ENCODE measurements at places on chromosomes 5 and 9.

DNA sequence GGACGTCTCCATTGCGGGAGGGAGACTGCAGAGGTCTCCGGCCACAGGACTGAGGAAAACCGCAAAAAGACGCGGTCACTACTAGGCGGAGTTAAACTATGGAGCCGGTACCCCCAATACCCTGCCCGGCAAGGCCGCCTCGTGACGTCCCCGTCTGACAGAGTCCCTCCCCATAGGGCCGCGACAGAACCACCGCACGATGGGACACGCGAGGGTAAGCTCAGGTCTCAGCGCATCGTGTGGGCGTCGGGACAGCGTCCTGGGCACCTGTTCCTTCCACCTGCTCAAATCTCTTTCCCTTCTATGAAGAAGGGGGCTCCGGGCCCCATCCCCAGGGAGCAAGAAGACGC, 35.2 kb upstream of the GLDC start:
- no peak for DNase-seq

DNA sequence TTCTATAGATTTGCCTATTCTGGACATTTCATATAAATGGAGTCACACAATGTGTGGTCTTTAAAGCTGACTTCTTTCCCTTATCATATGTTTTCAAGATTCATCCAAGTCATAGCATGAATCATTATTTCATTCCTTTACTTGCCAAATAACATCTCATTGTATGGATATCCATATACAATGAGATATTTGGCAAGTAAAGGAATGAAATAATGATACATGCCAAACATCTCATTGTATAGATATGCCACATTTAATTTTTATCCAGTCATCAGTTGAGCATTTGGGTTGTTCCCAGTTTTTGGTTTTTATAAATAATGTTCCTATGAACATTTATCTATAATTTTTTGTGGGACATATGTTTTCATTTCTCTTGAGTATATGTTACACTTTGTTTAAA, 20.5 kb upstream of the OR2K2 start:
- no peak for DNase-seq

GRCh38 chr5:108263338-108263737, 118.6 kb downstream of the FBXL17 start:
- DNase-seq, result no peak

DNA sequence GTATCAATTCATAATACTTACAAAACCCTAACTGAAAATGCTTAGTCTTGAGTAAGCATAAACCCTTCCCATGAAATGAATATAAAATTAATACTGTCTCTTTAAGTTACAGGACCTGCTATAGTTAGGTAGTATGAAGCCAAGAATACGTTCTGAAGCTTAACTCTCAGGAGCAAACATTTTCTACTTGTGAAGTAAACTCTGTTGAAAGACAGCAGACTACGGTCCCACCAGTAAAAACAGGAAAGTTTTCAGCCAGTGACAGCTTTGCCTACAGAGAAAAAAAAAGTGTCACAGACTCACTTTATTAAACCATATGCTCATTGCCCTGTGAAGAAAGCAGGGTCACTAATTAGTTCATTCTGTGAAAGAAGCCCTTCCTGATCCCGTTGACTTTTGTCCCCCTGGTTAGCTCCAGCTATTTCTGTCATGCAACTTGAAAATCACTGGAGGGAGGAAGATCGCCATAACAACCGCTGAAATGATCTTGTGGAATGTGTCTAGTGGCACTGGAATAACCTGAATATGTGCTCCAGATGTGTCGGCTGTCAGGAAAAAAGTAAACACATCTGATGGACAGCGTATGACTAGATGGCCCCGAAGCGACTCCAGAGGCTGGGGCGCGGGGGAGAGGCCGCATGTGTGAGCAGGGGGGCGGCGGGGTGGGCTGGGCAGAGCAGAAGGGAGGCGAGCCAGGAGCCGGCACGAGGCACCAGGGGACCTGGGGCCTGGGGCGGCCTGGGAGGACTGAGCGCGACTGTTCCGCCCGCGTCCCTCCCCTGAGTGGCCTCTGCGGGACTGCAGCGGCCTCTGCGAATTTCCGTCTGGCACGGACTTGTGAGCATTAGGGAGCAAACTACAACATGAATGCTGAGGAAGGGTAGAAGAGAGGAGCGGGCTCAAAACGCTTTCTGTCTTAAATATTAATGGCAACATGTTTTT, 41.9 kb downstream of the BNC2 start:
- DNase-seq, result no peak

GRCh38 chr9:90826326-90827020, 24.9 kb downstream of the SYK start:
- DNase-seq, result no peak

DNA sequence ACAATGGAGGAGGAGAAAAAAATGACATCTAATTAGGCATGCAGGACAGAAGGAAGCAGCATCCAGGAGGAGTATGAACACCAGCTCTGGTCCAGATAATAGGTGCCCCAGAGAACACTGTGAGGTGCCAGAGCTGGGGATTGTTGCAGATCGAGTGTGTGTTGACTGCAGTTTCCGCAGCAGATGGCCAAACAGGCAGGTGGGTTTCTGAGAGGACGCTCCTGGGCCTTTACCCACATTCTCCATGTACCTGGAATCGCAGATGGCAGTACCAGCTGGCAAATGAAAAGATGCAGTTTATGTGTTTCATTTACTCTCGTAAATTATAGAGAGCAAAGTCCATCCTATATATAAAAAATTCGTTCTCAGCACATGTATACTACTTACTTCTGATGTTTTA, 182.2 kb upstream of the ISL1 start:
- DNase-seq, result no peak

DNA sequence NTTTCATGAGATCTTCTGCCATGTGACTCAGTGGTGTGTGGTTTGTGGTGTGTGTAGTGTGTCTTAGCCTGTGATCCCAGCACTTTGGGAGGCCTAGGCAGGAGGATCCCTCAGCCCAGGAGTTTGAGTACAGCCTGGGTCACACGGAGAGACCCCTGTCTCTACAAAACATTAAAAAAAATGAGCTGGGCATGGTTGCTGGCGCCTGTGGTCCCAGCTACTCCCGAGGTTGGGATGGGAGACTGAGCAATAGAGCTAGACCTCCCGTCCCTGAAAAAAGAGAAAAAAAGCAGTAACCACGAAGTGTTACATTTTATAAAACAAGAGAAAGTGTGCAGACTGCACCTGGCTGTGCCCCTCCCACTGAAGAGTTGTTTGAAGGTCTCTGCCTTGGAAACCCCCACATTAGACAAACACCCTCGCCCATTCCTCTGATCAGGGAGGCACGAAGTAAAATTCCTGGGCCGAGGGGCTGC, 21.2 kb upstream of the RNU6ATAC start:
- DNase-seq, result no peak

GRCh38 chr5:145826895-145827674, 8.1 kb downstream of the PRELID2 start:
- no peak for DNase-seq

GRCh38 chr5:158079097-158079496, 220.2 kb upstream of the CLINT1 start:
- no peak for DNase-seq

DNA sequence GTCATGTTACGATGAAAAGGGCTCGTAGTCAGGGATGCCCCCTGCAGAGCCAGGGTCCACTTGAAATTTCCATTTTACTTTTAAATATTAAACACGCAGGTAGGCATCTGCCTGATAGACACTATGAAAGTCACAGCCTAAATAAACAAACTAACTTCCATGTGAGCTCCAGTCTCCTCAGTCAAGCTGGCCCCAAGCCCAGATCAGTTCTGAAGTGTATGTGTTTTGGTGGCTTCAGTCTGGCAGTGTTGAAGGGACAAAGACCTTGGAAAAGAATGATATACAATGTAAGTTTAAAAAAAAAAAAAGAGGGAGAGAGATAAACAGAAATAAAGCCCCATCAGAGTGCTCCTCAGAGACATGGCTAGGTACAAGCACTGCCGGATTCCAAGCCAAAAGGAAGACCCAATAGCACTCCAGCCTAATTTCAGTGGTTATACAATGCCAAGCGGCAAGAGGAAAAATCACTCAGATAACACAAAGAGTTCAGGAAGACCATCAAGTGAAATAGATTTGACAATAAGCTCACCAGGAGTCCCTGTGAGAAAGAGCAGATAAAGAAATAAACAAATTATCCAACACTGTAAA, 181.0 kb downstream of the BNC2 start:
- DNase-seq, result no peak

DNA sequence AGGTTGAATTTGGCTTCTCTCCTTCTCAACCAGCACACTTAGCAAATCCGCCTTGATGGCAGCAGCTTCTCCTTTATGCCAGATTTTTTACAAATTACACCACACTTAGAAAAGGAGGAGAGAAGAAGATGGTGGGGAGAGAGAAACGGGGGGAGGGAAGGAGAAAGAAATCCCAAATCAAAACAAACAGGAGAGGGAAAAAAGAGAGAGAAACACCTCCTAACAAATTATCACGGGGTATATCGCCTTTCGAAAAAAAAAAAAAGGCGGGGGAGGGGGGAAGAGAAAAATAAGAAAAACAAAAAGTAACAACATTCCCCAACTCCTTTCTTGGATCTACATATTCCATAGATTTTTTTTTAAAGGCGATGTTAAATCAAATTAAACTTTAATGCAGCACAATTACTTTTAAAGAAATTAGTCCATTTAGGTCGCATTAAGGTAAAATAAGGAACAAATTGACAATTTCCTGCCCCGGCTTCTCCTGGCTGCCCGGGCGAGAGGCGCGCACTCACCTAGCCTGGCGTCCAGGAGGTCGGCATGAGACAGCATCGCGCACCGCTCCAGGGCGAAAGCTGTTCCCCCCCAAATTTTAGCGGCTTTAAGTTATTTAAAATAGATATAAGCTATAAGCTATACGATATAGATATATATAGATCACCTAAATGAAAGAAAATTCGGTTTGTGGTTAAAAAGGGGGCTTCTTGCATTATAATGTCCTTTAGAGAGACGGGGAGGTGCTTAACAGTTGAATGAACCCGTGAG, at the start of gene OTP:
Gene OTP, minus strand, starts transcription at position 716 of the 765 bp plus-strand sequence. Its CDS starts 164 bp downstream, at position 552.
- DNase-seq, result no peak

- no peak for DNase-seq
Measured at GRCh38 chr5:65663804-65664521, 39.1 kb downstream of the SHLD3 start.

DNA sequence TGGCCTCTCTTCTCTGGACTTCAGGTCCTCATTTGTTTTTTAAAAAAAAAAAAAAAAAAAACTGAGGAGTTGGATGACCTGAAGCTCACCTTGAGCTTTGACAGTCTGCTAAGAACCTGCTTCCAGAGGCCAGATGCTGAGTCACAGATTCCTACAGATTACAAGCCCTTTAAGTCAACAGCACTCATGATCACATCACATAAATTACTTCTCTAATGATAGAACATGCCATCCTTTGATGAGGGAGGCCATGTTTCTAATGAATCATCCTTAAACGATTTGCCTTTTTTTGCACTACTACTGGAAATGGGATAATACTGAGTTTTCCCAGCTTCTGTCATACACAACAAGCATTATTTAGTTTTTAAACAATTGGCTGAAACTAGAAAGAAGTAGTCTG, 34.2 kb upstream of the MYOT start:
- no peak for DNase-seq

- no peak for DNase-seq
Measured at GRCh38 chr5:64074533-64074932, 91.1 kb upstream of the RNF180 start.

GRCh38 chr5:79122973-79123372, 11.4 kb downstream of the BHMT start:
- no peak for DNase-seq

GRCh38 chr9:136754059-136754572, 3.9 kb downstream of the LCN8 start:
- no peak for DNase-seq

DNA sequence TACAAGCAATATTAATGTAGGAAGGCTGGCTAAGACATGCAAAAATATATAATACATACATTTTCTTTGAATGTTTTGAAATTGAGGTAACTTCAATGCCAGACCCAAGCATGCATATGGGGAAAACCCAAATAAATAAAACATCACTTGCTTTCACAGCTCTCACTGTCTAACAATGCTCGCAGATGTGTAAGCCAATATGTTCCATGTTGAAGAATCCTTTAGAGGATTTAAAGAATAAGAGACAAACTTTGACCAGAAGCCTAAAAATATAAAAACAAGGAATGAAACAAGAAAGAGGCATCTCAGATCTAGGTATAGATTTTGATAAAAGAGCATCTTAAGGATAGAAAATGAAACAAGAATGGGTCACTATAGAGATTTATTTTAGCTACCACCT, 354.2 kb downstream of the CDH10 start:
- no peak for DNase-seq

GRCh38 chr5:72009280-72009679, 98.0 kb upstream of the MAP1B start:
- DNase-seq, result no peak

- DNase-seq, result no peak
Measured at GRCh38 chr9:121196389-121196788, 5.3 kb downstream of the RAB14 start.

DNA sequence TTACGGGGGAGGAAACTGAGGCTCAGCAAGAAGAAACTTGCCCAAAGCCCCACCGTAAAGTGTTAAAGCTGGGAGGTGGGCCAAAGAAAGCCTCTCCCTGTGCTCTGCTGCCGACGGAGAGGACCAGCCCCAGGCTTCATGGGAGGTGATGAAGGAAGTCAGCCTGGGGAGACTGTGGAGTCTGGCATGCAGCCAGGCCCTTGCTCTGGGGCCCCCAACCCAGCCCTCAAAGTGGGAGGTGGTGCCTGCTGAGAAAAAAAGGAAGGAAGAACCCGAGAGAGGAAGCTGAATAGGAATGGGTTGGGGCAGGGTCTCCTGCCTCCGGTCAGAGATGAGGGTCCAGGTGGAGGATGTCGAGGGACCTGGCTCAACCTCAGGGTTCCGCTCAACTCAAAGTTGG, 3.8 kb downstream of the RNF44 start:
- no peak for DNase-seq

- DNase-seq, result no peak
Measured at GRCh38 chr9:92501671-92502393, 19.5 kb upstream of the ASPN start.

DNA sequence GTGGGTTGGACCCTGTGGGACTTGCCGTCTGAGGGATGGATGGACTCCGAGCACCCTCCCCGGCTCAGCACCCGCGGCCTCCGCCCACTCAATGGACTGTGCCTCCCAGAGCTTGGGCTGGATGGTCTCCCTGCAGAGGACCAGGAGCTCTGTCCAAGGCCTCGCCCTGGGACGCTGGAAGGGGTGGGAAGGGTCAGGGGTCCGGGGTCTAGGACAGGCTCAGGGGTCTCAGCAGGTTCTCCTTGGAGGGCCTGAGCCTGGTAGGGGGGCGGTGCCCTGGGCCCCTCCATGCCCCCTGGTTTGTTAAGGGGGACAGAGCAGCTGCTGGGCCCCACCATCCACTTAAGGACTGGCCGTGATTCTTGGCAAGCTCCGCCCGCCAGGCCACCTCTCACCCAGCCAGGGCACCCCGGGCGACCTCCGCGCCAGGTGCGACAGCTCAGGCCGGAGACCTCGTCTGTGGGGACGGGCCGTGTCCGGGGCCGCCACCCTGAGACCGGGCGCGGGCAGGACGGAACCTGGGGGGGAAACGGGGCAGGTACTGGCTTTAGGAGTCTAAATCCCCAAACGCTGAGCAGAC, 29.2 kb downstream of the EXOC3 start:
- DNase-seq, result no peak

- DNase-seq, result no peak
Measured at GRCh38 chr5:125026867-125027731, 280.7 kb upstream of the ZNF608 start.

Measured in activated naive CD4-positive, alpha-beta T cell treated with Interleukin-2 at 50 U/mL for 16 hours (primary cell).